ENCODE measurements at places on chromosomes 6 and 20.

- no peak for DNase-seq
Observed at GRCh38 chr6:169072127-169073042, 181.3 kb downstream of the THBS2 start.

DNA sequence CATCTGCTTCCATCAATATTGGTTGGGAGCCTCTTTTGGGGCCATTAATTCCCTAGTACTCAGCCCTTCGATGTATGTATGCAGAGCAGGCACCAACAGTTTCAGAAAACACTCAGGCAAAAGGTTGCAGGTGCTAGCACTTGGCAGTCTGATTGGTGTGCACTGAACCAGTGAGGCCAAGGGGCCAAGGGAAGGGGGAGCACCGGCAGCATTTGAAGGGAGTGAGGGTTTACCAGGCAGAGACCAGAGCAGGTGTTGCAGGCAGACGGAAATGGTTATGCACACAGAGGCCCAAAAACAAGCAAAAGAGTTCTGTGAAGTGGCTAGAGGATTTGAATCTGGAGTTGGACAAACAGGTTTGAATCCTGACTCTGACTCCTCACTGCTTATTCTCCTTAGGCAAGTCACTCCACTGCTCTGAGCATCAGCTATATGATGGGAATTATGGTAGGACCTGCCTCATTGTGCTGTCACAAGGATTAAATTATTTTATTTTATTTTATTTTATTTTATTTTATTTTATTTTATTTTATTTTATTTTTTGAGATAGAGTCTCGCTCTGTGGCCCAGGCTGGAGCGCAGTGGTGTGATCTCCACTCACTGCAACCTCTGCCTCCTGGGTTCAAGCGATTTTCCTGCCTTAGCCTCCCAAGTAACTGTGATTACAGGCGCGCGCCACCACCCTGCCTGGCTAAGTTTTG, 58.1 kb upstream of the SHLD1 start:
- DNase-seq: no peak

DNA sequence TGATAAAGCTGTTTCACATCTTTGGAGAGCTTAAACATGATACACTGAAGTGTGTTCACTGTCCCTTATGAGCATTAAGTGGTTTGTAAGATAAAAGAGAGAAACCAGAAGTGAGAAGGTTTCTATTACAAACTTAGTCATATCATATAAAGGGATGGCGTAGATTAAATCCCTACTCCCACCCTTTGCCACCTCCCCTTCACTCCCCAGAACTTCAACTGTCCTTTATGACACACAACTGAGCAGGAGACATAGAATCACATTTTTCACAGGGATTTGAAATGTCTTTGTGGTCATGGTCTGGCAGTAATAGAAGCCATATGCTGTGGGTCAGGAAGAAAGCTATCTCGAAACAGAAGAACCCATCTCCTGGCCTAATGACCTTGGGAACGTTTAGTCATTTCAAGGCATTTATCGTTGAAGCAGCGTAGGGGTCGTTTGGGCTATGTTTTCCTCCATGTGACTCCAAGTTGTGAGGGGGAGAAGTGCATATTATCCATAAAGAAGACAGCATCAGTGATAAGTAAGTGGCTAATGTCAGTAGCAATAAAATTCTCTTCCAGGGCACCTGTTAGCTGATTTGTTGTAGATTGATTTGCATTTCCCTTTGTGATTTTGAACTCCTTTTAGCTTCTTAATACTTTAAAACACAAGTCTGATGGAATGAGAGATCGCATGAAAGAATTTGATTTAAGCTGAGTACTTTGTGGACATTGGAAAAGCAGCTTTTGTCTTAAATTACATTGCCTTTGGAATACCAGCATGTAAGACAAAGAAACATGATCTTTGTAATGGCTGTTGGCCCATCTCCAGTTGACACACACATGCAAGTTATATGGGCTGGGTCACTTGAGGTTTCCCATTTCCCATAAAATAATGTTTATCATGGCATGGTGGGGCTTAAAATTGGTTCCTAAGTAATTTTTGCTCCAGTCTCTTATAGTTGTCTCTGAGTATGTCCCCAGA, 501.5 kb upstream of the FLRT3 start:
- peak; percentile 76 for DNase-seq

DNA sequence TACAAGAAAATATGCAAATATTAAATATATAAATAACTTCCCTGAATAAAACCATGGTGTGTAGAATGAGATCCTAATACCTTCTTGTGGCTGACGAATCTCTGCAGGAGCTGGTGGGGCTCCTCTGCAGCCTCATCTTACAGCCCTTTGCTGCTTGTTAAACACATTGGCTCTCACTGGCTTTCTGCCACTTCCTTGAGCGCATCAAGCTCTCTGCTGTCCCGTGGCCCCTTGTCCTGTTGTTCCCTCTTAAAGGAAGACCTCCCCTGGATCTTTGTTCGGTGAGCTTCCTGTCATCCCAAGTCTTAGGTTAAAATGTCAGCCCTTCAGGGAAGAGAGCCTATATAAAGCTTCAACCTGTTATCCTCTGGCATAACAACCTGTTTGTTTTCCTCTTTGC, 519.6 kb downstream of the DOK5 start:
- DNase-seq: no peak

DNA sequence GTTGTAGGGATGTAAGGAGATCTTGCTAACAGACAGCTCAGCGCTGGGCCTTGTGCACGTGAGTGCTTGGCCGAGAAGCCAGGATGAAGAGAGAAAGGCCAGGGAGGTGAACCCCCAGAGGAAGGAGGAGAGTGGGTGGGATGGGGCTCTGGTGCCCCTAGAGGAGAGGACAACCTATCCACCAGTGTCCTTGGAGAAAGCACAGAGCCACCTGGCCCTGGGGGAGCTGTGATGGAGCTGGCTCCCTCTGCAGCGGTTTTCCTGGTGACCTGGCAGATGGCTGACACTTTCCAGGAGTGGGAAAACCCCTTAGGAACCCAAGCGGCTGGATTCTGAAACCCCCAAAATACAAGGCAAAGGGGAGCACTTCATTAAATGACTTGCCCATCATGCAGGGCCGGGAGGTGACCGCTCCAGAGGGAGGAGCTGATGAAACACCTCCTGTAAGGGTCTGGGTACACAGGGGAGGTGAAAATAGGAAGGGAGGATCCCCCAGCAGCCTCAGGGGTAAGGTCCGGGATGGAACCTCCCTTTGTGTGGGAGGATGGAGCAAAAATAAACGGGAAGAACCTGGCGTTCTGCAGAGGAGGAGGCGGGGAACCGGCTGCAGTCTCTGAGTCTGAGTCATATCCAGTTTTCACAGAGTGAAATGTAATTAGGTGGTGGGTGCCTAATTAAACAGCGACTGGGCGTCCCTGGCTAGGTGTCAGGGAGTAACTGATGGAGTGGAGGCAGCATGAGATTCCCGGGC, 80.4 kb downstream of the SULF2 start:
- no peak for DNase-seq
